ENCODE measurements at places on chromosomes 16 and 17. TPM values are rescaled to one million over a fixed set of nuclear protein-coding genes. Genes with fewer than 3 reads are reported as not detected.

DNA sequence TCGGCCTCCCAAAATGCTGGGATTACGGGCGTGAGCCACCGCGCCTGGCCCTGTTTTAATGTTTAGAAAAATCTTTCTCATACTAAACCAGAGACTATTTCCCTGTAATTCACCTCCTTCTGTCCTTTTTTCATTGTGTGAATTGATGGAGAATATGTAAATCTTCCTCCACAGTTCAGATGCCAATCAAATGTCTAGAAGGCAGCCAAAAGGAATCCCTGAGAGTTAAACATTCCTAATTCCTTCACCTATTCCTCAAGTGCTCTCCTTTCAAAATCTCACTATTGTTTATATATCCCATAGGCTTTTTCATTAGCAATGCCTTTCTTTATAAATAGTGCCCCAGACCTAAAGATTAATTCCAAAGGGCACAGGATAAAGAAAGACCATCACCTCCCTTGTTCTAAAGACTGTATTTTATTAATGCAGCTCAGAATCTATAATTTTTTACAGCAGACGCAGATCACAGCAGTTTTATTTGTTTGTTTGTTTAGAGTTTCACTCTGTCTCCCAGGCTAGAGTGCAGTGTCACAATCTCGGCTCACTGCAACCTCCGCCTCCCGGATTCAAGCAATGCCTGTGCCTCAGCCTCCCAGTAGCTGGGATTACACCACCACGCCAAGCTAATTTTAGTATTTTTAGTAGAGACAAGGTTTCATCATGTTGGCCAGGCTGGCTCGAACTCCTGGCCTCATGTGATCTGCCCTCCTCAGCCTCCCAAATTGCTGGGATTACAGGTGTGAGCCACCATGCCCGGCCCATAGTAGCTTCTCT is 30.5 kb downstream of the COPZ2 start:
- no peaks in the 10 kb centered on the region for H3K36me3 ChIP-seq
- H3K27me3 ChIP-seq: peaks cover 37% of the 10 kb centered on the region
- H3K4me3 ChIP-seq: no peak overlapping the region
- no peak for DNase-seq
- peaks cover 8% of the 10 kb centered on the region for H3K4me1 ChIP-seq
- no peak overlapping the region for H3K27ac ChIP-seq

DNA sequence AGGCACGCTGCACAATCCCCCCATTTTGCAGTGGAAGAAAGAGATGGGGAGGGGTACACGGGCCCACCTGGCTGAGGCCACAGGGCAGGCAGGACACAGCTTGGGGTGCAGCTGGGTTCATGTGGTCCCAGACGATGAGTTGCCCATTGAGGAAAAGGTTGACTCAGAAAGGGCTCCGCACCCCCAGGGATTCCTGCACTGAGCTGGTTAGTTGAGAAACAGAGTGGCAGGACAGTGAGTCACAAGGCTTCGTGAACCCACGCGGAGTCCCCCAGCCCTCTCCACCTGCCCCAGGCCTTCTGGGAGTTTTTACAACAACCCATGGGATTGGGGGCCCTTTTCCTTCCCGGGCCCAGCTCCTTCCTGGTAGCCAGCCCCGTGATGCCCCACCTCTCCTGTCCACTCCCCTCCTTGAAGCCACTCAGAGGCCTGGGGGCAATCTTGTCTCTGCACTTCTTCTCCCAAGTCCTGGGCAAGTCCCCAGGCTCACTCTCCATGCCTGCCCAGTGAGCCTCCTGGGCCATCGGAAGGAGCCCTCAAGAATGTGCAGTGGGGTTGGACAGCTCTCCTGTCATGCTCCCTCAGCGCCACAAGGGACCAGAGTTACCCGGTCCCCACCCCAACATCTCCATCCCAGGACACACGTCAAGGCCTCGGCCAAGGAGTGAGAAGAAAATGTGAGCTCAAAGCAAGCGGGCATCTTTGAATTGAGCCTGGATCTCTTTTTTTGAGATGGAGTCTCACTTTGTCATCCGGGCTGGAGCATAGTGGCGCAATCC is 251.2 kb downstream of the PARN start:
- no peaks in the 10 kb centered on the region for H3K27me3 ChIP-seq
- H3K36me3 ChIP-seq: no peaks in the 10 kb centered on the region
- no peak for DNase-seq
- no peak overlapping the region for H3K4me3 ChIP-seq

DNA sequence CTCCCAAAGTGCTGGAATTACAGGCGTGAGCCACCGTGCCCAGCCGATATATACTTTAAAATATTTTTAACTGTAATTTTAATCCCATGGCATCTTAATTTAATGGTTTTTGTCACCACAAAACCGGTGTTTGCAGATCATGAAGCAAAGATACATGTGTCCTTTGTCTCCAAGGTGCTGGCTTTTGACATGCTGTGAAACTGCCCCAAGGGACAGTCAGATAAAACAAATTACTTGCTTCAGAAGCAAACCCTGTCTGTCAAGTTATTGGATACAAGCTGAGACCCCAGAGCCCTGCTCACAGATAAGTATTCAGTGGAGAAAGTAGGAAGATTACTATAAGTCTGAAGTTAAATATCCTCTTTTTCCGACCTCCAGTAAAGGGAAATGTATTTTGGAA is 39.8 kb downstream of the ARL4D start:
- DNase-seq: no peak
- no peak overlapping the region for H3K4me3 ChIP-seq
- peaks cover 2% of the 10 kb centered on the region for H3K36me3 ChIP-seq
- H3K27ac ChIP-seq: no peak overlapping the region
- no peaks in the 10 kb centered on the region for H3K4me1 ChIP-seq

The ITGB3 gene
- 0.06 TPM for total RNA-seq

The ABCA5 gene
- total RNA-seq: 8.0 TPM

The ABCC3 gene
- total RNA-seq: not detected

The TAC4 gene
- not detected for total RNA-seq

- no peak overlapping the region for H3K4me3 ChIP-seq
- no peaks in the 10 kb centered on the region for H3K27me3 ChIP-seq
- H3K4me1 ChIP-seq: peaks cover 25% of the 10 kb centered on the region
- peaks cover 11% of the 10 kb centered on the region for H3K36me3 ChIP-seq
- DNase-seq: no peak
Observed at GRCh38 chr17:47907932-47908562, 12.0 kb downstream of the SP2 start.

DNA sequence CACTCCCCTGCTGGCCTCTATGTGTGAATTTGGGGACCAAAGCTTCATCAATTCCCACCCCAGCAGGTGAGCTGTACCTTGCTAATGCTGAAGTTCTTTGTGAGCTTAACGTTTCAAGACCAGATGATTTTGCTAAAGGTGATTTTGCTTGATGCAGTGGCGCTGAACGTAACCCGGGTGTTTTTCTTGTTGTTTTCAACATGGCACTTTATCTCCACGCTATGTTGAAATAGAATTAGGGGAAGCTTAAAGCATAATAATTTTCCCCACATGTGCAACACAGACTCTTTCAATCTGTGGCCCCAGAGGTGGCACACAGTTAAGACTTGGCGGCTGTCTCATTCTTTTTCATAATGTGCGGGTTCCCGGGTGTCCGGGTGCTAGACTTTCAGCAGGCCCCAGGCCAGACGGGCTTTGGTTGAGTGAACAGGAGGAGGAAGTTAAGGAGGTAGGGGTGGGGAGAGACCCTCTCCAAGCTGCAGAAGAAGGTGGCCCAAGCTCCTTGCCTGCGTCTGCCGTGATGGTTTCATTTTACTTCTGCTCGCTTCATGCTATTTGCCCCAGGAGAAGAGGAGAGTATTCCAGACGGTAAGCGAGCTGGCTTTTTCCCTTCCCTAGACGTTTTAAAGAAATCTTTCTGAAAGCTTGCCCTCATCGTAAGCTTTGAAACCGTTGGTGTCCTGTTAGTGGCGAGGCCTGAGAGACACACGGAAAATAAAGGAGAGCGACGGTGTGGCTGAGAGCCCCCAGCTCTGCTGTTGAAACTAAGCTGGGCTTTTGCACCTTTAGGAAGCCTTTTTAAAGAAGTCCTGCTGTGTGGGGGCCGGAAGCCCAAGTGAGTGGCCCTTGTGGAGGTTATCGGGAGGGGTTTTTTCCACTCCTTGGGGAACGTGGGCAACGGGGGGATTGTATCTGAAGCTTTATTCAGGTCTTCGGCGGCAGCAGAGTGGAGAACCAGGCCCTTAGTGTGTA is 4.2 kb downstream of the FOXC2 start:
- H3K27ac ChIP-seq: no peak overlapping the region
- no peak for DNase-seq
- H3K4me3 ChIP-seq: no peak overlapping the region
- H3K4me1 ChIP-seq: peaks cover 2% of the 10 kb centered on the region
- no peaks in the 10 kb centered on the region for H3K36me3 ChIP-seq
- H3K27me3 ChIP-seq: peaks cover 84% of the 10 kb centered on the region

- no peak overlapping the region for H3K27ac ChIP-seq
- H3K4me1 ChIP-seq: peaks cover 14% of the 10 kb centered on the region
- no peak overlapping the region for H3K4me3 ChIP-seq
- no peak for DNase-seq
Observed at GRCh38 chr16:18948372-18949020, 22.3 kb upstream of the SMG1 start.

The MEFV gene
- 0.08 TPM for total RNA-seq

The AARS1 gene
- 173 TPM for total RNA-seq

DNA sequence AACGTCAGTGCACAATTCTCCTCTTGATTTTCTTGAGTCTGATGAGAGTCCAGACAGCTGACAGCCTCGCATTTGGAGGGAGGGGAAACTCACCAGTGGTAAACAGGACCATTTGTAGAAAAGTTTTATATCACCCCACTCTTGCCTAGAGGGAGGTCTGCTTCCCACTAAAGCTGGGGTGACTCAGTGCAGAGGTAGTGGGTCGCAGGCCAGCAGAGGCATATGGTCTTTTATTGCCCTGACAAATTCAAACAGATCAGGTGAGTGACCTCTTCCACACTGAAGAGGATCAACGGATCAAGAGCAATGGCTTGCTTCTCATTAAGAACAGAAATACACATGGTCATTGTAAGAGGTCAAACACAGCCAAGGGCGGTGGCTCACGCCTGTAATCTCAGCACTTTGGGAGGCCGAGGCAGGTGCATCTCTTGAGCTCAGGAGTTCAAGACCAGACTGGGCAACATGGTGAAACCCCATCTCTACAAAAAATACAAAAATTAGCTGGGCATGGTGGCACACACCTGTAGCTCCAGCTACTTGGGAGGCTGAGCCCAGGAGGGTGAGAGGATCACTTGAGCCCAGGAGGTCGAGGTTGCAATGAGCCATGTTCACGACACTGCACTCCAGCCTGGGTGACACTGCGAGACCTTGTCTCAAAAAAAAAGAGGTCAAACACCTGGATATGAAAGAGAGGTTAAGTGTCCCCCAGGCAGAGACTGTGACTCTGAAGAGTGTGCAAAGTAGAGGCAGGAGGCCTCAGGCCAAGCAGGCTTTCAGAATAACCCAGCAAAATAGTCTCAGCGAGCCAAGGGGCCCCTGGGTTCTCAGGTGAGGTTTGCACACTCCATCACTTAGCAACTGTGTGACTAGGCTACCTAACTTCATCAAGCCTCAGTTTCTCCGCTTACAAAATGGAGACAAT is 56.5 kb upstream of the ERN1 start:
- peaks cover 14% of the 10 kb centered on the region for H3K4me1 ChIP-seq
- H3K27me3 ChIP-seq: no peaks in the 10 kb centered on the region
- DNase-seq: no peak
- no peak overlapping the region for H3K4me3 ChIP-seq
- no peak overlapping the region for H3K27ac ChIP-seq

DNA sequence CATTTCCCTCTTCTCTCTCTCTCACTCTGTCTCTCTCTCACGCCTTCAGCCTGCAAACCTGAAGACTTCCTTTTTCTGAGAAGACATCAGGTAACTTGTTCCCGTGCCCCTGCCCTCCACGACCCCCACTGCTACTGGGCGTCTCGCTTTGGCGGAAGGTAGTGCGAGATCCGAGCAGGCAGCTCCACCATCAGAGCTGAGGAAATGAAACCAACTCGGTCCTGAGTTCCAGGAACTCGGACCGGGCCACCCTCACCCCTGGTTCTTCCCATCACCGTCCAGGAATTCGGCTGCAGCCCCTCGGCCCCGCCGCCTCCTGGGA is 585 bp downstream of the MLKL start:
- DNase-seq: peak; percentile 33
- no peaks in the 10 kb centered on the region for H3K27me3 ChIP-seq
- peak overlapping the region; percentile 99 for H3K4me3 ChIP-seq

The NPIPB9 gene
- total RNA-seq: 1.8 TPM

DNA sequence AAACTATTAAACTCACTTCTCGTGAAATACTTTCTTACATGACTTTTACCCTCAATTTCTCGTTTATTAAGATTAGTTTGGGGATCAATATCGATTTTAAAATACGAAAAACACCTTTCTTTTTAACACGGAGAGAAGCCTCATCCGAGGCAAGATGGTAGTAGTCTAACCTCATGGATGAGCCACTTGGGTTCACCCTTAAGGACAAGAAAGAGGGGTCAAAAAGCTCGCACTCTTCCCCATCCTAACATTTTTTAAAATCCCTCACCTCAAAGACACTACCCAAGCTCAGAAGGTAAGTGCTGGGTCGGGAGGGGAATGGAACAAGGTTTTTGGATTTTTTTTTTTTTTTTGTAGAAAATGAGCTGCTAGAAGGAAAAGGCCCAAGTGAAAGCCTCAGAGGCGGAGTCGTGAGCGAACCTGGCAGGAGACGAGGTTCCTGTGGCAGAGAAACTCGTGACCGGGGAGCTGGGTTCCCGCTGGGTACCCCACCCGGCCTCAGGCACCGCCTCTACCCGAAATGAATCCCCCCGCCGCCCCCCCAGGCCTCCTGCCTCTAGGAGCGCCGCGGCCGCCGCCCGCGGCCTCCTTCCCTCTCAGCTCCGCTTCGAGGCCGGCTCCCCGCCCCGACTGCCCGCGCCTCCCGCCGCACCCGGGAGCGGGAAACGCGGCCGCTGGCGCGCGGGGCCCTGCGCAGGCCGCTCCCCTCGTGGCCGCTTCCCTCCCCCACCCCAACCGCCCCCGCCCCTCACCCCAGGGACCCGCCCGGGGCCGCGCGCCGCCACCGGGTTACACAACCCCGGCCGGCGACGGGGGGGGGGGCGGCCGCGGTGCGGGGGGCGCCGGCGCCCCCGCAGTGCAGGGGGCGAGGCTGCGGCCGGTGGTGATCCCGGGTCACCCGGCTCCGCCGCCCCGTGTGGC is 1.6 kb downstream of the NUFIP2 start:
- H3K4me3 ChIP-seq: peak overlapping the region; percentile 100
- peaks cover 5% of the 10 kb centered on the region for H3K27me3 ChIP-seq
- peaks cover 48% of the 10 kb centered on the region for H3K36me3 ChIP-seq
- H3K27ac ChIP-seq: peak overlapping the region; percentile 99

The HOXB13 gene
- total RNA-seq: not detected

DNA sequence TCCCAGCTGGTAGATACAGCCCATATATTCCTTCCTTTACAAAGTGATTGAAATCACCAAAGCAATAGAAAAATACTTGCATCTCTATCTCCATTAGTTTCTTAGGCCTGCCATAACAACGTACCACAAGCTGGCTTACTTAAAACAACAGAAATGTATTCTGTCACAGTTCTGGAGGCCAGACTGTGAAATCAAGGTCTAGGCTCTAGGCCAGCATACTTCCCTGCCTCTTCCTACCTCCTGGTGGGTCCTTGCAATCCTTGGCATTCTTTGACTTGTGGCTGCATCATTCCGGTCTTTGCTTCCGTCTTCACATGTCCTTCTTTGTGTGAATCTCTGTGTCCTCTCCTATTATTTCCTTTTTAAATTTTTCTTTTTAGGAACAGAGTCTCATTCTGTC is 62.5 kb downstream of the ERCC4 start:
- H3K27ac ChIP-seq: no peak overlapping the region
- no peak overlapping the region for H3K4me3 ChIP-seq
- peaks cover 5% of the 10 kb centered on the region for H3K27me3 ChIP-seq
- no peaks in the 10 kb centered on the region for H3K4me1 ChIP-seq

The C1QL1 gene
- total RNA-seq: not detected

GRCh38 chr16:22077700-22078313 is 14.5 kb upstream of the VWA3A start:
- H3K27ac ChIP-seq: no peak overlapping the region
- no peak overlapping the region for H3K4me3 ChIP-seq
- no peaks in the 10 kb centered on the region for H3K4me1 ChIP-seq
- peaks cover 2% of the 10 kb centered on the region for H3K36me3 ChIP-seq
- peak; percentile 58 for DNase-seq

The XYLT1 gene
- 4.1 TPM for total RNA-seq

Data from activated naive CD8-positive, alpha-beta T cell treated with anti-CD3 and anti-CD28 coated beads for 36 hours (primary cell).